ENCODE measurements at places on chromosomes 6 and 20.

DNA sequence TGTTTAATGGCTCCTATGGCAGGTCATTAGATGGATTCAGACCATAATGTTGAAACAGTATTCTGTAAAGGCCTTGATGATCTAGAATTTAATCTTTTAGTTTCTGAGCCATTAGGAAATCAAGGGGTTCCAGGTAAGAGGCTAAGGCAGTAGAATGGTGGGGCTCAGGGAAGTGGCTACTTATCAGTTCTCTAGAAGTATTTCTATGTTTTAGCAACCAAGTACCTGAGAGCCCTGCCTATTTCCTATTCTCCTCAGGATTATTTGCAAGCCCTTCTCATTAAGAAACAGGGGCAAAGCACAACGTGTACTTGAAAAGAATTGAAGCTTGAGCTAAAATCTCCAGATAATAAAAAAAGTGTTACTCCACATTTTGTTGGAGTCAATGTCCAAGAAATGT, 646.5 kb downstream of the RNF144B start:
- DNase-seq, result no peak

DNA sequence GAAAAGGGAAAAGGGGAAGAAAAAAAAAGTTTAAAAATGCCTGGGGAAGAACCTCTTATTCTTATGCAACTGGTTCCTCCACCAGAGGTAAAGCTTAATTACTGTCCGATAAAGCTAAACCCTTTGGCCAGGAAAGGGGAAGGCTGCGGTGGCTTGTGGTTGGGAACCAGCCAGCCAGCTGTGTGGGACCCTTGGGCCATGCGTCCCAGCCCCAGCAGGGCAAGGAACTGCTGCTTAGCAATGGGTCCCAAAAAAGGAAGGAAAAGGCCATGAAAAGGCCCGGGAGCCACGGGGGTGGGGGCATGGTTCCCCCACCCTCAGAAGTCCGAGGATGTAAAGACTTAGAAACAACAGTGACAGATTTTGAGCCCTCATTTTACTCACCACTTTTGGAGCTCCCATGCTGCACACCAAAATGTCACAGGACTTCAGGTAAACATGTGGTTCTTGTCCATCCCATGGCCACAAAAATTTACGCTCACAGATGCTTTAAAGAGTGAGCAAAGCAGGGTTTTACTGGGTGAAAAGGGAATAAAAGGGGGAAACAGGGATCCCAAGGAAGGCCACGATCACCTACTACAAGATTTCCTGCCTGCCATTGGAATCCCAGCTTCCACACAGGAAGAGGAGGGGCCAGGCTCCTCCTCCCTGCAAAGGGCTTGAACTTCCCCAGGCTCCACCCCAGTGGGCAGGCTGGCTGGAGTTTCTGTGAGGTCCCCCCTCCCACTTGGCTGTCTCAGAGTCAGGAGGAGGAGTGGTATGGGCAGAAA, 1234.7 kb upstream of the GJE1 start:
- no peak for DNase-seq

- no peak for DNase-seq
Measured at GRCh38 chr6:64736421-64736950, 970.5 kb downstream of the EYS start.

DNA sequence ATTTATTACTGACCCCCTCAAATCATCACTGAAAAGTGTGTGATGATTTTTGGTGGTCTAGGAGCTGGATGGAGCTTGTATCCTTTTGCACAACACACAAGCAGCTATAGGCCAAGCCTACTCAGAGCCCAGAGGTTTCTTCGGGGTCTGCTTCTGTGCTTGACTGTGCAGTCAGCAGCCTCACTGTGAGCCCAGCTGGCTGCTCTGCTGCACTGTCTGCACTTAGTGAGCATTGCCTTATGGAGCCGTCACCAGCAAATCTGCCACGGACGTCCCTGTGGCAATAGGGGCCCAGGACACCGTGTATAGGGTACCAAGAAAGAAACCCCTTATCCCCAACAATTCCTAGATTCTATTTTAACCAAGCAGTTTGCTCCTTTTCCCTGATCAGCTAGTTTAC, 38.6 kb upstream of the GMPR start:
- DNase-seq, result no peak

- DNase-seq, result no peak
Measured at GRCh38 chr6:37514837-37515236, 15.1 kb upstream of the CCDC167 start.

GRCh38 chr20:13744352-13744751, 40.4 kb downstream of the ESF1 start:
- no peak for DNase-seq

GRCh38 chr6:107599043-107599442, 109.1 kb downstream of the SOBP start:
- no peak for DNase-seq

- DNase-seq, result no peak
Measured at GRCh38 chr6:128558924-128559323, 38.5 kb upstream of the PTPRK start.

DNA sequence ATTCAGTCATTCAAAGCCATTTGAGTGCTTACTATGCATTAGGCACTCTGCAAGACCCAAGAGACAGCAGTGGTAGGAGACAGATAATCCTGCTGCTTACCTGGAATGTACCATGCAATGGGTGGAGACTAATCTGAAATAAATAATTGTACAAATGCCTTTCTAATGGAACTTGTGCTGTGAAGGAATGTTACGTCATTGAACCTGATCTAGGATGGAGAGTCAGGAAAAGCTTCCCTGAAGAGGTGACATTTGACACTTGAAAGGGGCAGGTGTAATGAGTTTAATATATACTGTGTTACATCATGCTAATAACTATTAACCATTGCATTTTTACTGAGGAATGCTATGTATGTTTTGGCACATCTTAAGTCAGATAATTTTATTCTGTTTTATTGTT, 491.0 kb upstream of the FLRT3 start:
- DNase-seq, result no peak

DNA sequence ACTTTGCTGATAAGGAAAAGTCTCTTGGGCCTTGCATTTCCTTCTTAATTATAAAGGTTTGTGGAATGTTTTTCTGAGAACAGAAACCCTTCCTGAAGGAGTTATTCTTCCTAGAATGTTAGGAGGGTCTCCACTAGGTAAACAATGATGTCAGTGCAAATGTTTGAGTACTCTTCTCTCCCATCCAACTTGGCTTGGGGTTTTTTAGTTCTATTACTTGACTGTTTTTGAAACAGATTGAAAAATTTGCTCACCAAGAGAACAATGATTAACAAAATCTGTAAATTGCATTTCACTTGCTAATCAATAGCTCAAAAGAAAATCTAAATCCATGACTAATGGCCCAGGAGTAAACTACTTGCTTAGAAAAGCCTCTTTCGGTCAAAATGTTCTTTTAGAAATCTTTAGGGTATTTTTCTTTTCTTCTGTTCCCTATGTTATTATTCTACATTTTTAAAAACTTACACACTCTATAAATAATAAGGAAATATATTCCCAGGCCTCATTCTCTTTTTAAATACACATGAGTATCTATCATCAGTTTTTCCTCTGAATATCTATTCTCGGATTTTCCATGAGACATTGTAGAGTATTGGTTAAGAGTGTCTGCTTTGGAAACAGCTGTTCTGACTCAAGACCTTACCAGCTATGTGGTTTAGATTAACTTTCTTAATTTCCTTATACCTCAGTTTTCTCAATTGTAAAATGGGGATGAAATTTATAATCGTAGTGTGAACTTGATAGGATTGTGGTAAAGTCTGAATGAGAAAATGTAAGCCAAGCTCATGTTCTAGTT, 234.2 kb upstream of the CITED2 start:
- DNase-seq, result no peak

GRCh38 chr6:156376091-156376490, 401.1 kb upstream of the ARID1B start:
- DNase-seq, result no peak

DNA sequence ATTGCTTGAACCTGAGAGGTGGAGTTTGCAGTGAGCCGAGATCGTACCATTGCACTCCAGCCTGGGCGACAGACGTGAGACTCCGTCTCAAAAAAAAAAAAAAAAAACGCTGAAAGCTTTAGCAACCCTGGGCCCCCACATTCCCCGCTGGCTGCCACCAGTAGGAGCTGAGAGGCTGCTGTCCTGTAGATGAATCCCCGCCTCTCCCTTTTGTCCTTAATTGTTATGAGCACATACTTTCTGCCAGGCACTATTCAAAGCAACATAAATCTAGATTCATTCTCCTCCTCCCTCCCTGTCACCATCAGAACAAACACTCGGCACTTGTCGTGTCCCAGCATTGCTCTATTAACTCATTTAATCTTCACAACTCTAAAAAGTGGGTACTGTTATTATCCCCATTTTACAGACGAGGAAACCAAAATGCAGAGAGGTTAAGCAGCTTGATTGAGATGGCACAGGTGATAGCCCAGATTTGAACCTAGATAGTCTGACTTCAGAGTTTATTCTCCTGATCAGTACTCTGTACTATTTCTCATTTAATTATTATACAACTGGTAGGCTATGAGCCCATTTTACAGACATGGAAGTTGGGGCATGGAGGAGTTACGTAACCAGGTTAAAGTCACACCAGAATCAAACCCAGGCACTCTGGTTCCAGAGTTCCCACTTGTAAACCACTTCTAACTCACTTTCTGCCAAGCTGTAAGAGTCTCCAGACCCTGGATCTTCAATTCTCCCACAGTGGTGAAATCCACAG, 97.4 kb downstream of the EYA2 start:
- no peak for DNase-seq

GRCh38 chr20:421685-422250, 13.7 kb downstream of the RBCK1 start:
- no peak for DNase-seq

DNA sequence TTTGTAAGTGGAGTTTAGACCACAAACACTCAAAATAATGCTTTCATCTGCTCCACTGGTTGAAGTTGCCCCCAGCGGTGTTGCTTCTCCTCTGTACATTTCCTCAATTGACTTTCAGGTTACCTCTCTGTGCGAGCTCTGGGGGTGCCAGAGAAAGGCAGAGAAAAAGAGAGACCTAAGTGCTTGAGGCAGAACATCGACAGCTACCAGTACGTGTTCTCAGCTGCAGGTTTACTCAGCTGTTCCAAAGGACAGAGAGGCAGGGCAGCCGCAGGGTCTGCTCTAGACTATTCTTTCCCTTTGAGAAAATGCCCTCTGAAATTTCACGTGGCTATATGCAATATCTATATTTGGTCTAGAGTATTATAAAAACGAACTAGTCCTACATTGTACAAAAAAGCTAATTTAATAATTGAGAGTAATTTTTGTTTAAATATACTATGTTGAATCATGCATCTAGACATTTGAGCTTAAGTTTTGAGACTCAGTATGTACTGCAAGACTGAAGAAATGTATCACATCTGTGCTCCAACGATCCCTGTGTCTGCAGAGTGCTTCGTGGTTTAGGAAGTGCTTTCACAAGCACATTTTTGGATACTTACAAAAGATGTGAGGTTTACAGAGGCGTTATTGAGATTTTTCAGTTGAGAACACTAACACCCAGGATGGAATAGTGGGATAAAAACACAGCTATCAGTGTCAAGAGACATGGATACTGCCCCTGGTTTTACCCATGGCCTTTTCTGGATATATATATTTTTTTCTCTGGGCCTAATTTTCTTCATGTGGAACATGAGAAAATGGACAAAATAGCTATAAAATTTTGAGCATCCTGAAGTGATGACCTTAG, 453.6 kb upstream of the FLRT3 start:
- DNase-seq, result no peak

- no peak for DNase-seq
Measured at GRCh38 chr20:31712112-31712553, 10.5 kb downstream of the BCL2L1 start.

DNA sequence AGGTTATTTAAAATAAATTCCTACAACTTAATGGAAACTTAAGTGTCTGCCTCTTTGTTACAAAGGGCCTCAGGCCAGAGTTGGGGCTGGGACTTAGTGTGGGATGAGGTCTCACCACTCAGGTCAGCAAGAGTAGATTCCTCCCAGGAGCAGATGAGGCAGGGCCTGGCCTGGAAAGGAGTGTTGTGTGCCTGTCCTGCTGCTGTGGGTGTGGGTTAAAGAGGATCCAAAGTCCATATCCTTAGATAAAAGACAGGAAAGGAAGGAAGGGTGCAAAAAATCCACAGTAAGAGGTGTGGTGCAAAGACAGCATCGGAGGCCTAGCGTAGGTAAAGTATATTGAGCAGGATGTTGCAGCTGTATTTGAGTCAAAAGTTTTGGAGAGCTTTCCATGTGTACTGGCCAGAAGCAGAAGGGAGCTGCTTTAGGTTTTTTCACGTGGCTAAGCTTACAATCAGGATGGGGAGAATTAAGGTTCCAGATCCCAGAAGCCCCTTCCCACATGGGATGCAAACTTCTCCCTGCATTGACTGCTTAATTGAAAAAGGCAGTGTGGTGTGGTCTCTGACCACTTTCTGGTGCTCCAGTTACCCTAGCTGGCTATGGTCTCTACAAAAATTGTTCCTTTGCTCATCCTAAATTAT, 12.8 kb upstream of the PLCG1 start:
- DNase-seq, result no peak

GRCh38 chr20:38573413-38573812, 7.6 kb upstream of the ADIG start:
- DNase-seq, result no peak

DNA sequence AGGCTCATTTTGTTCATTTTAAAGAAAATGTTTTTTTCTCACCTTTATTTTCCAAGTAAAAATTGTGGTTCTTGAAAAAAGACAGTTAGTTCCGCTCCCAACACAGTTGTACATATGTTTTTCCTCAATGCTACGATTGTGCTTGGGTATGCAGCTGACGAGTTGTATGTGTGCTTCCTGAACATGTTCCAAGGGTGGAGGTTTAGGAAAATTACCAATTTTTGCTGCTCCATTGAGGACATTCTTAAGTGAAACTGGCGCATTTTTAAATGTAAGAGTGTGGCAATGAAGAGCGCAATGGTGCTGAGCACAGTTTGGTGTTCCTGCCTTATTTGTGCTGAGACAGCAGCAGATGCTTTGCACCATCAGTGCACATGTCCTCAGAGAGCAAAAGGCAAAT, 70.3 kb upstream of the CLDN20 start:
- DNase-seq, result no peak

DNA sequence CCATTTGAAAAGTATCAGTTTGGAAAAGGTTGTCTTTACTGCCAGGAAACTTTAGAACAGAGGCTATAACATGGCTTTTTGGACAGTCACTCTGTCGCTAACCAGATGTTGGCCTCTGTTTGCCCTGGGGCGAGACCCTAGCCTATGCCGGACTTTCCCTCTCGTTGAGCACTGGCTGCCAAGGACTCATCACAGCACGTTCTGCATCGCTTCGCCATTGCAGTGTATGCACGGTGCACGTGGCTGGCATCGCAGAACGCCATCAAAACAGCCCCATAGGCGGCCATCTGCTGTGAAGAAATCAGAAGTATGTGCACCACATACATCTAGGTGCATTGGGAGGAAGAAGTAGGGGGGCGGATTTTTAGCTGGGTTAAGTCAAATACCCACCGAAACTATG, 156.4 kb downstream of the EYA2 start:
- no peak for DNase-seq

GRCh38 chr6:41780551-41781365, at the start of gene PRICKLE4:
PRICKLE4 (plus strand) TSS chr6:41780782; CDS start chr6:41783474, 2,692 bp downstream.
- no peak for DNase-seq

Data from activated CD4-positive, alpha-beta T cell treated with anti-CD3 and anti-CD28 coated beads for 48 hours (primary cell).